ENCODE measurements at places on chromosomes 3 and 15.
A peak's percentile ranks its signal among the peaks of the same experiment; 100 is the strongest.

DNA sequence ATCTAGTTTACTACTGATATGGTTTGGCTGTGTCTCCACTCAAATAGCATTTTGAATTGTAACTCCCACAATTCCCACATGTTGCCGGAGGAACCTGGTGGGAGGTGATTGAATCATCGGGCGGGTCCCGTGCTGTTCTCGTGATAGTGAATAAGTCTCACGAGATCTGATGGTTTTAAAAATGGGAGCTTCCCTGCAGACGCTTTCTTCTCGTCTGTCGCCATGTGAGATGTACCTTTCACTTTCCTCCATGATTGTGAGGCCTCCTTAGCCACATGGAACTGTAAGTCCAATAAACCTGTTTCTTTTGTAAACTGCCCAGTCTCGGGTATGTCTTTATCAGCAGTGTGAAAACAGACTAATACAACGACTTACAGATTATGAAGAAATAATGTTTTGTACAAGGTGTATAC lies 35.6 kb upstream of the PYDC2 start:
- no peak for DNase-seq

DNA sequence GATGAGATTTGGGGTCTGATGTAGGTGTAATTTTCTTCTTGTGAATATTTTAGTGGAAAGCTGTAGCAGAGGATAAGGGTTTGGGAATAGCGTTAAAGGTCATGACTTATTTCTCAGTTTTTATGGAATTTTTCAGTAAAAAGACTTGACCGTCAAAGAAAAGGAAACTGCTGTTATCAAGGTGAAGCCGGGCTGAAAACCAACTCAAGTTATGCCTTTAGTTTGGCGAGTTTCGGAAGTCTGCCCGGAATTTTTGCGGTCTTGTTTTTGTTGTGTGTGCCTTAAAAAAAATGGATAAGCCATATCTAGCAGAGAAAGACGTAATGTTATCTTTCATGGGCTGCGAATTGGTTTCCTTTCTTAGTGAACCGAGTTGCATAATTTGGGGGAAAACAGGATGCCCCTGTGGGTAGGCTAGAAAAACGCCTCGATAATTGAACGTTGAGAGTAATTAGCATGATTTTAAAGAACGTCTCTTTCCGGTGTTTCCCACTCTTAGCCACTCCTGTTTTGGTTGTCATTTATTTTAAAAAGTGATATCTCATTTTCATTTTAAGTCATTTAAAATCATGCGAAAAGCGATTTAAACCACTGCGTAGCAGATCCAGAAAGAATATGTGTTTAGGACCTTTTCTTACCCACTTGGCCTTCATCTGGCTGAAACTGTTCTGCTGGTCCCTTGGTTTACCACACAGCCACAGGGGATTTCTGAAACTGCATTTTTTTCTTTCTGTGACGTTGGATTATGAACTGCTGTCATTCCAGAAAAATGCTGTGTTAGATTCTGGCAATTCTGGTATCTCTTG lies 1.1 kb downstream of the NFKBIZ start:
- peak; percentile 23 for DNase-seq

DNA sequence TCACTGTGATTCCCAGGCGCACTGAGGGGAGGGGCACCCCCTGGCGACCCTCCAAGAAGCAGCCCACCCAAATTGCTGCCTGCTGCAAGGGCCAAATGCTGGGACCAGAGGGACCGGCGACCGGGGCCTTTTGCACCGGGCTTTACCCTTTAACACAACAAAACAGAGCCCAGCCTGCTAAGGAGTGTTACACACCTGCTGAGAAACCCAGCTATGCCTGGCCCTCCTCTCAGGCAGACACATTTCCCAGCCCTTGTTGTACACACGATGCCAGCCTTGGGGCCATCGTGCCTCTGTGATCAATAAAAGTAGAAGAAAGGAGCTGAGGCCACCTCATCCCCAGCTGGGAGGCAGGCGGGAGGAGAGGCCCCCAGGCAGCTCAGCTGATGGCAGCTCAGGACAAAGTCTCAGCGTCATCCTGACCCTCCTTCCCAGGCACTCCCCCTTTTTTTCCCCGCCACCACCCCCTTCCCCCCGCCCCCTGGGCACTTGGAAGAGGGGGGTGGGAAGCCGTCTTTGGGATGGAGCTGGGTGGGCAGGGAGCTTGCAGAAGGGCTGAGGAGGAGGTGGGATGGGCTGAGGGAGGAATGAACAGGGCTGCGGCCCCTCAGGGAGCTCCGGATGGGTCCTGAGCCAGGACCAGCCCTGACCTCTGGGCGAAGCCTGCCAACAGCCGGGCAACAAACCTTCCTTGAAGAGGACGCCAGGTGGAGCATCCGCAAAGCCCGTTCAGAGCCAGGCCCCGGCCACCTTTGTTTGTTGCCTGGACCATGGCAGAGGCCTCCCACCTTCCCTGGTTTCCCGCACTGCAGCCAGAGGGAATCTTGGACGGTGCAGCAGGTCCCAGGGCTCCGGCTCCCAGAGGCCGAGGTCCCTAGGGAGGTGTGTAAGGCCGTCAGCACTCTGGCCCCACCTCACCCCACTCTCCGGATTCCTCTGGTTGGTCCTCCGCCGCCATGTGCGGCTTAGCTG lies 45.9 kb upstream of the SEC61A1 start:
- no peak for DNase-seq

DNA sequence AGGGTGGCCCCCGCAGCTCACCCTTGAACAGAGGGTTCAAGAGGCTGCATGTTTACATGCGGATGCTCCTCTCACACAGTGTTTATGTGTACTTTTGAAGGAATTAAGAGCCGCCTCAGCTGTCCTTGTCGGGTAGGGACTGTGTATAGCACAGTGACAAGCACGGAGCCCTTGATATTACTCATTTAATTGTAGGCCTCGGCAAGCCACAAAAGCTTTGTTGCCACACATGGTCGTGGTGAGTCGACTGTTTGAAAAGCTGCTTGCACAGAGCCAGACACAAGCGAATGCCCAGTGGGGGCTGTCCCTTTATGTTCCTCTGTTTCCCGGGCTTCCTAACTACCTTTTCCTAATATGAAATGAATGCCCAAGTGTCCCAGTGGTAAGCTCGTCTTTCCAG lies 4.5 kb downstream of the ESYT3 start:
- no peak for DNase-seq

DNA sequence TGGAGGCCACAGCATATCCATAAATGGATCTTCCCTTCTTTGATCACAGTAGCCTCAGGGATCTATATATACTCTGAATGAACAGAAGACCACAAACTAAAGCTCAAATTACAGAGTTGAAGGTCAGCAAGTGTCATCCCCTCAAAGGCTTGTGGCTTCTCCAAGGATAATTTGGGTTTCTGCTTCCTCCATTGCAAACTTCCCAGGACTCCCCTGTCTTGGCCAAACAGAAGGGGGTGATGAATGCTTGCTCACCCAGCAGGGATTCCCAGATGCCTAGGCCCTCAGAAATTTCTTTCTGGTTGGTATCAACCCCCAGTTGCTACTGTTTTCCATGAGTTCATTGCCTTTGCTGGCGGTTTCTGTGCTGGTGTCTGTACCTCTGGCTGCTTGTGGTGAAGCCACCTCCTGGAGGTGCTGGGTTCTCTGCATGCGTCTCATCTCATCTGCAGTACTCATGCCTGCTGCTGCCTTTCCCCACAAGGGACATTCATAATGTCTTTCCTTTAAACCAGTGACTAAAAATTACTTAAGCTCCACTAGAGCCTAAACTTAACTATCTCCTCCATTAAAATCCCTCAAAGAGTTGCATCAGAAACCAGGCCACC lies 17.7 kb downstream of the ENTPD3 start:
- no peak for DNase-seq

DNA sequence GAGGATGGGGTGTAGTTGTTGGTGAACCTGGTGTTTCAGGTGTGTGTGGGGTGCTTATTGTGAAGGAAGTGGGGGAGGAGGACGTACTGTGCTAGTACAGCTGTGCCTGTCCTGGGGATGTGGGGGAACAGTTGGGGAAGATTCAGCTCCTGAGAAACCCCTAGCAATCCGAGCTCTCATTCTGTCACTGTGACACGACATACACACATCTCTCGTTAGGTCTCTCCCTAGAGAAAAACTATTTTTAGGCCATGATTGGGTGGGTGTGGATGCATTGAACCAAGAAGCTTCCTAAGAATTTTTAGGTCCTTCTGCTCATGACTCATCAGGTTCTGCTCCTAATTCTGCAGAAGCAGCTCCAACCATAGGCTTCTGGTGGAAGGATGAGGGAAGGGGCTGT lies 54.3 kb downstream of the SLC30A4 start:
- no peak for DNase-seq

DNA sequence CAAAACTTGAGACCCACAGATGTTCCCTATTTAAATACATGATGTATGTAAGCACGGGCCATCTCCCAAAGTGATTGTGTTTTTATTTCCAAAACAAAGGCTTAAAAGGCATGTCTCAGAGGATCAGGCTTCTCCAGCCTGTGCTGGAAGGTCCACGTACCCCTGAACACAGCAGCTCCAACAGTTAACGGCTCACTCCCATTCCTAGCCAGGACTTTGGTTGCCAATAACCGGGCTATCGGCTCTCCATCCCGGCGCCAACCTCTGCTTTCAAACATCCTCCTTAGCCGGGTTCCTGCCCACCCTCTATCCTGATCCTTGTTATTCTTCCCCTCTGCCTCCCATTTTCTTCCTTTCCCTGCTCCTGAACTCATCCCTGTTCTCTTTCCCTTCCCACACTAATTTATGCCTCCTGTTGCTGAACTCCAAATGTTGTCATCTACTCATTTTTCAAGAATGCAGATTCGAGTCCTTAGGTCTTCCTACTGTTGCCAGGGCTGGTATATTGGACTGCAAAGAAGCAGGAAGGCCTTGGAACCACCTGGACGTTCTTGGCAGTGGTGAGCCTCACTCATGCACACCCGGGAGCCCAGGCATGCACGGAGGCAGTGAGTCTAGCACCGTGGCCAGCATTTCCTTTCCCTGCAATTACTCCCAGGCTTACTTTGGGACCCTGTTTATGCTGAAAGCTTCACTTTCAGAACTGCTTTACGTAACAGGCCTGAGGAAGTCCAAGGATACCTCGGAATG lies 128.4 kb upstream of the RAD18 start:
- DNase-seq: no peak

DNA sequence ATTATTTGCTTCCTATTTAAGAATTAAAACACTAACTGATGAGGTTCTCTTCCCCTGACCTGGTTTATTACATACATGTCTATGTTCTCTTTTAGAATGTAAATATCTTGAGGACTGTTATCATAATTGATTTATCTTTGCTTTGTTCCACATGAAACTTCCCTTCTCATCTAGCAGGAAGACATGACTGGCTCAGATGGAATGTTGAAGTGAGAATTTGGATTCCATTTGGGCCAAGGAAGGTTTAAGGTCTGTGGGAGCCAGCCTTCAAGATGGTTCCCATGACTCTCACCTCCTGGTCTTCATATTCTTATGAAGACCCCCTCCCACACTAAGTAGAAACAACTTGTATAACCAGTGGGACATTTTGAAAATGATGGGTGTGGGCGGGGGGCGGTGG lies 222.2 kb upstream of the GADL1 start:
- no peak for DNase-seq

DNA sequence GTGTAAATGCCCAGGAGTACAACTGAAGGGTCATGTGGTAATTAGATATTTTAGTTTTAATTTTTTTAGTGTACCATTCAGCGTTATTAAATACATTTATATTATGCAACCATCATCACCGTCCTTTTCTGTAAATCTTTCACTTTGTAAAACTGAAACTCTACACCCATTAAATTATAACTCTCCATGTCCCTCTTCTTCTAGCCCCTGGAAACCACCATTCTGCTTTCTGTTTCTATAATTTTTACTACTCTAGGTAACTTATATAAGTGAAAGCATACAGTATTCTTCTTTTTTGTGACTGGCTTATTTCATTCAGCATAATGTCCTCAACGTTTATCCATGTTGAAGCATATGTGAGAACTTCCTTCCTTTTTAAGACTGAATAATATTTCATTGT lies 48.1 kb downstream of the STXBP5L start:
- DNase-seq: no peak

DNA sequence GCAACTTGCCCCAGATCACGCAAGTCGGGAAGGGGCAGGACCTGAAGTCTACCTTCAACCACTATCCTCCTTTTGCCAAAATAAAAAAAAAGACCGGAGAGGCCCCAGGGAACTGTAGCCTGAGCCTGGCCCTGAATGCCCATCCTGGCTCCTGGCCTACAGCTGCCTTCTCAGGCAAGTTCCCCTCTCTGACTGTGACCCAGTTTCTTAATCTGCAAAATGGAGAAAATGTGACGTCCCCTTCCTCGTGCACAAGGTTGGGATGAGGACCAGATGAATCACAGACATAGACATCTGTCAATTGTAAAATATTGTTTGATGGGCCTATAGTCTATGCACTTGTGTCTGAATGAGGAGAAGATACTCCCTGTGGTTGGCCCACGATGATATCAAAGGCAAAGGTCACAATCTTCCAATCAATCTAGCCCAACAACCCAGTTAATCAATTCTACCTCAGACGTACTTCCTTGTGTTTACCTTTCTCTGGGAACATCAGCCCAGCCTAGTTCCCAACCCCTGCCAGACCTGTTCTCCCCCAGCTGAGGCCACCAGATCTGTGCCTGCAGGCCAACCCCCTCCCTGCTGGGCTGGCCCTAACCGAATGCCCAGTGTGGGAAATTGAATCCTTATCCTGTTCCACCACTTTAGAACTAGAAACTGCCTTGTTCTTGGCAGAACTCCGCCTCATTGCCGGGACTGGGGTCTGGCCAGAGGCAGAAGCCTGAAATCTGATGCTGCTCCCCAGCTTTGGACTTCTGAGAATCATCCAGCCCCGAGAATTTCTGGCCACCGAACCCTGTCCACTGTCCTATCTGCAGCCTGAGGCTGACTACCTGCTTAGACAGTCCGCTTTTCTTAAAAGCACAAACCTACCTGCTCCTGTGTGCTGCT lies 101.8 kb upstream of the LIPC start:
- DNase-seq: no peak

GRCh38 chr15:89161666-89162065 lies 59.7 kb downstream of the RLBP1 start:
- DNase-seq: no peak

DNA sequence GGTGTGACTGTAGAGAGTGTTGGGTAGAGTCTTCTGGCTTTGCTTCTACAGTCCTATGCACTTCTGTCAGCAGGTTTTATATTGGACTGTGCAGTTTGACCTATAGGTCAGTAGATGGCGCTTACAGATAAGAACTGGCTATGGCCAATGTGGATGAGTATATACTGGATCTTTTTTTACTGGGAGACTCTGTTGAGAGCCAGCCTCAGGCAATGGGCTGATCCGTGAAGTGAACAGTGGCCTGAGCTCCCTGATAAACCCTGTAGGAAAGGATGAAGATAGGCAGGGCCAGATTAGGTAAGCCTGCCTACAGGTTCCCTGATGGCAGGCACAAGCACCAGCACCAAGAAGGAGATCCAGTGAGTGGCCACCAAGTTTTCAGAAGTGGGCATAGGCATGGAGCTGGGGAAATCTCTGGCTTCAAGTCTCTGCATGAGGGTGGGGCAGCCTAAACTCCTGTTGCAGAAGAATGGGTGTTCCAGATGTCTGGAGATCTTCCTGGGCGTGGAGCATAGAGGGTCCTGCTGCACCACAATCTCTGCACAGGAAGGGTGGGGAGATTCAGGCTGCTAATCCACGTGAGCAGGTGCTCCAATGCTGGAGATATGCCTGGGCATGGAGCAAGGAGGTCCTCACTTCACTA lies 326.0 kb upstream of the SGO1 start:
- DNase-seq: no peak

- DNase-seq: no peak
These were observed 76.2 kb downstream of the PLXNA1 start for GRCh38 chr3:127059072-127059471.

GRCh38 chr3:128794067-128794768 lies 68.2 kb downstream of the RAB7A start:
- no peak for DNase-seq

- DNase-seq: no peak
These were observed 30.0 kb upstream of the GMNC start for GRCh38 chr3:190892395-190892902.
